A673 (cell line): ENCODE measurements at places on chromosomes 2 and 18. TPM values are rescaled to one million over a fixed set of nuclear protein-coding genes. Genes with fewer than 3 reads are reported as not detected.

TET3 gene
- 26.3 and 28.7 TPM in 2 replicates for total RNA-seq

ELOA2 gene
- not detected in 2 replicates for total RNA-seq

GPR55 gene
- total RNA-seq, result 0.19 TPM in 1 of 2 replicates, not detected in the other

NEUROD1 gene
- total RNA-seq, result not detected in 2 replicates

DSG4 gene
- total RNA-seq, result not detected in 2 replicates

SAG gene
- total RNA-seq, result 1.3 and 2.4 TPM in 2 replicates

ALK gene
- 10.8 and 14.7 TPM in 2 replicates for total RNA-seq

KCNF1 gene
- 0.32 and 0.70 TPM in 2 replicates for total RNA-seq

HMSD gene
- 31.6 and 58.1 TPM in 2 replicates for total RNA-seq

RPIA gene
- total RNA-seq, result 28.6 and 30.8 TPM in 2 replicates

C2orf72 gene
- total RNA-seq, result not detected in 2 replicates

DOK1 gene
- total RNA-seq, result 18.4 and 20.7 TPM in 2 replicates

RIF1 gene
- 111 and 112 TPM in 2 replicates for total RNA-seq

APOB gene
- not detected in 2 replicates for total RNA-seq

ATG9A gene
- total RNA-seq, result 50.0 and 55.6 TPM in 2 replicates

MBD5 gene
- total RNA-seq, result 32.4 and 36.1 TPM in 2 replicates

AQP12B gene
- not detected in 2 replicates for total RNA-seq

RND3 gene
- 10.2 and 15.0 TPM in 2 replicates for total RNA-seq
